Mucosa of descending colon (tissue), 3 donors: ENCODE measurements at places on chromosomes 11 and 22. TPM values are rescaled to one million over a fixed set of nuclear protein-coding genes. Genes with fewer than 3 reads are reported as not detected.

The RIN1 gene
- 12.7 TPM for total RNA-seq

The RIMBP3C gene
- total RNA-seq, result 0.13 TPM

The SERPIND1 gene
- total RNA-seq, result not detected

The CCDC15 gene
- total RNA-seq, result 1.6 TPM

The RFPL3 gene
- not detected for total RNA-seq

The CNIH2 gene
- 1.3 TPM for total RNA-seq

The KCTD17 gene
- total RNA-seq, result 31.3 TPM

The CASP5 gene
- total RNA-seq, result 50.1 TPM

The QSER1 gene
- total RNA-seq, result 30.1 TPM

The KIAA1671 gene
- total RNA-seq, result 131 TPM

The C11orf24 gene
- 53.2 TPM for total RNA-seq

The OR8G1 gene
- total RNA-seq, result not detected

The CARNS1 gene
- total RNA-seq, result 0.26 TPM

The C11orf71 gene
- 12.0 TPM for total RNA-seq

The CARD10 gene
- 60.5 TPM for total RNA-seq

The SLN gene
- total RNA-seq, result 0.58 TPM

The INPP5J gene
- total RNA-seq, result 44.0 TPM

The OR4C45 gene
- total RNA-seq, result not detected

The SCN3B gene
- 2.6 TPM for total RNA-seq

The CDC45 gene
- 13.9 TPM for total RNA-seq

The LDHAL6A gene
- total RNA-seq, result not detected

The XRCC6 gene
- total RNA-seq, result 177 TPM

The SCT gene
- not detected for total RNA-seq

The TBX10 gene
- 19.1 TPM for total RNA-seq

The RCN1 gene
- total RNA-seq, result 40.1 TPM

The PLEKHB1 gene
- total RNA-seq, result 11.4 TPM

The PAX6 gene
- total RNA-seq, result 1.1 TPM

The GNG3 gene
- total RNA-seq, result 0.92 TPM

The LRRC32 gene
- 18.6 TPM for total RNA-seq

The IGSF22 gene
- 1.5 TPM for total RNA-seq

The LRRC4C gene
- total RNA-seq, result 0.29 TPM

The LINC01488 gene
- total RNA-seq, result not detected

The VWA5A gene
- 55.8 TPM for total RNA-seq

The MGAT3 gene
- total RNA-seq, result 6.5 TPM

The HIC2 gene
- total RNA-seq, result 6.0 TPM

The APOL4 gene
- 2.7 TPM for total RNA-seq

The FJX1 gene
- 1.7 TPM for total RNA-seq

The CRYBB2 gene
- not detected for total RNA-seq

The SLC15A3 gene
- 6.2 TPM for total RNA-seq

The RPS3 gene
- 2,122 TPM for total RNA-seq

The APOA4 gene
- not detected for total RNA-seq

The BIK gene
- 20.6 TPM for total RNA-seq

The MB gene
- total RNA-seq, result 17.2 TPM

The ST14 gene
- 508 TPM for total RNA-seq

The DNAJB7 gene
- 0.90 TPM for total RNA-seq

The VSIG2 gene
- 268 TPM for total RNA-seq

The CREBZF gene
- 37.6 TPM for total RNA-seq

The CEND1 gene
- 0.34 TPM for total RNA-seq

The RIMBP3B gene
- not detected for total RNA-seq

The BDNF gene
- not detected for total RNA-seq

The SGSM1 gene
- 6.5 TPM for total RNA-seq

The IFITM10 gene
- total RNA-seq, result 1.9 TPM

The MTA2 gene
- 92.1 TPM for total RNA-seq

The LRRN4CL gene
- 1.2 TPM for total RNA-seq

The SYCE3 gene
- total RNA-seq, result not detected
